Progenitor cell of endocrine pancreas (in vitro differentiated cells): ENCODE measurements at places on chromosomes 6 and 20. TPM values are rescaled to one million over a fixed set of nuclear protein-coding genes. Genes with fewer than 3 reads are reported as not detected.

The GJA10 gene
- not detected in 2 replicates for total RNA-seq

The FHL5 gene
- not detected in 2 replicates for total RNA-seq

The CLIC1 gene
- total RNA-seq = 275 and 286 TPM in 2 replicates

The WFDC12 gene
- not detected in 2 replicates for total RNA-seq

The CTAGE9 gene
- not detected in 2 replicates for total RNA-seq

The PDE10A gene
- 14.4 and 17.8 TPM in 2 replicates for total RNA-seq

The ROS1 gene
- total RNA-seq = 0.14 and 0.22 TPM in 2 replicates

The IL17A gene
- total RNA-seq = not detected in 2 replicates

The SNRNP48 gene
- 19.2 and 20.1 TPM in 2 replicates for total RNA-seq

The BEND6 gene
- total RNA-seq = 0.46 and 0.64 TPM in 2 replicates

The IYD gene
- total RNA-seq = 0.22 and 0.38 TPM in 2 replicates

The ANGPT4 gene
- not detected in 2 replicates for total RNA-seq

The RAD21L1 gene
- total RNA-seq = not detected in 2 replicates

The SAPCD1 gene
- total RNA-seq = 8.6 and 11.9 TPM in 2 replicates

The PCK1 gene
- not detected in 2 replicates for total RNA-seq

The STK38 gene
- total RNA-seq = 46.9 and 47.2 TPM in 2 replicates

The SULF2 gene
- 94.5 and 104 TPM in 2 replicates for total RNA-seq

The RNF182 gene
- 1.9 and 2.5 TPM in 2 replicates for total RNA-seq

The CST4 gene
- not detected in 2 replicates for total RNA-seq

The POU3F2 gene
- 1.4 and 1.5 TPM in 2 replicates for total RNA-seq

The MCHR2 gene
- total RNA-seq = not detected in 2 replicates

The HM13 gene
- total RNA-seq = 211 and 217 TPM in 2 replicates

The PLN gene
- 0.55 and 0.62 TPM in 2 replicates for total RNA-seq

The FOXC1 gene
- 0.46 and 1.1 TPM in 2 replicates for total RNA-seq

The CPXM1 gene
- total RNA-seq = 130 and 131 TPM in 2 replicates

The WFDC6 gene
- not detected in 2 replicates for total RNA-seq
